ENCODE measurements at places on chromosomes 7 and 10.

- no peak for DNase-seq
Measured at GRCh38 chr7:155401884-155402283, 56.0 kb upstream of the EN2 start.

- no peak for DNase-seq
Measured at GRCh38 chr10:52312942-52313255, 1.2 kb upstream of the DKK1 start.

DNA sequence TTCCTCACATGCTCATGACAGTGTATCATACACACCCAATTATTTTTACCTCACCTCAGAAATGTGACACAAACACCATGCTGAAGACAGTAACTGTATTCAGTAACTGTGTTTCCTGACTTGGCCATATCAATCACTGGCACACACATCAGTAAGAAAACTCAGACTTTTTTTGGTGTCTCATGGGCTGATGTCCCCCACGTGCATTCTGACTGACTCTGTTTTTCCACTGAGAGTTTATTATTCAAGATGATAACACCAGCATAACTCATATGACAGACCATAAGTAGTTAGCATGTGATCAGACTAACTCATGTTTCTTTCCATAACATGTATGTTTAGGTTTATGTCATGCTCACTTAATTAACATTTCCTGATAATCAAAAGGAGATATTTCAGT lies 124.8 kb downstream of the CD36 start:
- DNase-seq = no peak

DNA sequence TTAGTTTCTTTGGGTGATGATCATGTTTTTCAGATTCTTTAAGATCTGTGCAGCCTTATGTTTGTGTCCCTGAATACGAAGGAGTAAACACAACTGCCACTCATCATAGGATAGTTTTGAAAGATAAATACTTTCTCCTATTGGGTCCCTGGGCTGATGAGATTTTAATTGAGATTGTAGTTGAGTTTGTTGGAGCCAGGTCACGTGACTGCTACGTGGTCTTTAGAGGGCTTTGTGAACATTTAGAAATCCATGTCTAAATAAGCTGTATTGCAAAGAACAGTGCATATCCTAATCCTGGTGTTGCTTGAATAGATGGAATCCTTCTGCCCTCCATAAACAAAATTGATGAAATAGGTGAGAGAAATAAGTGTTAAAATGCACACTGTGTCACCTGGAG lies 17.4 kb upstream of the ZNF716 start:
- no peak for DNase-seq

DNA sequence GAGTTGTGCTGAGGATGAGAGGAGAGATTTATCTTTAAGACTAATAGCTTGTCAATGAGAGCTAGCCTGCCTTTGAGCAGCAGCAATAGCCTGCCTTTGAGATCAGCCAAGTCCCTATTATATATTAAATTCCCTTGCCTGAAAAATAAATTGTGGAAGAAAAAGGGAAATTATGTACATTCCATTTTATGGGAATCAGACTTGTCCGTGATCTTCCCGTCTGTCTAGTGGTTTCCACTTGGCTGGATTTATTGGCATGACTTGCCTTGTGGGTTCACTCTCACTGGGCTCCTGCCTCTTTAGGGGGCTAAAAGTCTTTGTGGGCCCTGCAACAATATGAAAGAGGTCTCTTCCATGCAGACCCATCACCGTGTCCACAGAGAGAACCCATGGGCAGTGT lies 171.7 kb upstream of the FRMD4A start:
- DNase-seq = peak; percentile 4

- no peak for DNase-seq
Measured at GRCh38 chr10:91201213-91201996, 19.1 kb upstream of the PCGF5 start.
